Placental pericyte (primary cell): ENCODE measurements at places on chromosomes 3 and 15. TPM values are rescaled to one million over a fixed set of nuclear protein-coding genes. Genes with fewer than 3 reads are reported as not detected.

GAP43 gene
- total RNA-seq: 0.43 TPM in 1 of 2 replicates, not detected in the other

CPN2 gene
- not detected in 2 replicates for total RNA-seq

PROS1 gene
- total RNA-seq: 6.2 and 12.3 TPM in 2 replicates

OCA2 gene
- total RNA-seq: not detected in 2 replicates

MYEF2 gene
- total RNA-seq: 4.2 and 7.2 TPM in 2 replicates

TNNC1 gene
- total RNA-seq: 2.0 TPM in 1 of 2 replicates, not detected in the other

ENTPD3 gene
- total RNA-seq: 0.22 and 0.29 TPM in 2 replicates

ABI3BP gene
- 1.4 and 5.9 TPM in 2 replicates for total RNA-seq

TGM5 gene
- total RNA-seq: not detected in 2 replicates

SLCO2A1 gene
- total RNA-seq: 1.6 TPM in 1 of 2 replicates, not detected in the other
